Muscle of arm (tissue), 14 donors: ENCODE measurements at places on chromosomes 1 and 21.
A peak's percentile ranks its signal among the peaks of the same experiment; 100 is the strongest.

- DNase-seq: no peak
Observed at GRCh38 chr1:92921031-92922023, 39.9 kb downstream of the DIPK1A start.

- DNase-seq: peak; percentile 9
Observed at GRCh38 chr1:202860744-202861419, 28.1 kb downstream of the RABIF start.

GRCh38 chr21:44356636-44357035 lies 3.2 kb downstream of the TRPM2 start:
- DNase-seq: no peak

GRCh38 chr1:116737020-116737854 lies 17.0 kb upstream of the CD2 start:
- peak; percentile 61 for DNase-seq

- DNase-seq: no peak
Observed at GRCh38 chr1:229253151-229253974, 17.5 kb upstream of the RAB4A start.

DNA sequence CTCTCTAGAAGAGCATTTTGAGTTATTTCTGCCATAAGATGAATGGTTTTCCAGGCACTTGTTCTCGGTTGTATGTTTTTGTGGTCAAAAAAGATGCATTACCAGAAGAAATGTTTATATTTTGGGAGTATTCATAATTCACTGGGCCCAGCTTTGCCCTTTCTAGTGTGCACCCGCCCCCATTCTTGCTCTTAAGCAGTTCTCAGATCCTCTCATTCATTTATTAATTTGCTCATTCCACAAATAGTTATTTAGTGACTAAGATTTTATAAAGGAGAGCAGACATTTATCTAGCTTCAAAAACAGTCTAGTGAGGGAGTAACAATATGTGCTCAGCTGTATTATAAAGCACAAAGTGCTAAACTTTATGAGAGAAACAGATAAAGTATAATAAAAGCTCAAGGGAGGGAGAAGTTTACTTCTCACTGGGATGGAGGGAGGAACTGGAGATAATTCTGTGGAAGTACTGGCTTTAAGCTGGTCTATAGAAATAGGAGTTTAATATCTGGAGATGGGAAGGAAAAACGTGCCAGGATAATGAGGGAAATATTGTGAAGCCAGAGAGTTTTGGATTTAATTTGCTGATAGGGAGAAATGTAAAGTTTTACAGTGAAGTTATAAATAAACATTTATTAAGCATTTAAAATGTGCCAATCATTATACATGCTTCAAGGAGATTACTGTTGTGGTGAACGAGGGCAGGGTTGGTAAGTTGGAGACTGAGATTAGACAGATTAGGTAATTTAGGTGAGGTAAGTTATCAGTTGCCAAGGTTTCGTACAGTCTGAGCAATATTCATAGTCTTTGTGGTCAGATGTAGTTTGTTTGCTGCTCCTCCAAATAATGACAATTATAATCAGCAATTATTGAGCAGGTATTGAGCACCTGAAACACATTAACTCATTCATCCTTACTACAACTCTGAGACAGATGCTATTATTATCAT lies 9.1 kb upstream of the MACF1 start:
- DNase-seq: no peak
